ENCODE measurements at places on chromosomes 4 and X. TPM values are rescaled to one million over a fixed set of nuclear protein-coding genes. Genes with fewer than 3 reads are reported as not detected.

GRCh38 chr4:149972407-149972806 is 105.8 kb upstream of the DCLK2 start:
- DNase-seq: no peak

Gene GSPT2
- total RNA-seq: 2.9 TPM

DNA sequence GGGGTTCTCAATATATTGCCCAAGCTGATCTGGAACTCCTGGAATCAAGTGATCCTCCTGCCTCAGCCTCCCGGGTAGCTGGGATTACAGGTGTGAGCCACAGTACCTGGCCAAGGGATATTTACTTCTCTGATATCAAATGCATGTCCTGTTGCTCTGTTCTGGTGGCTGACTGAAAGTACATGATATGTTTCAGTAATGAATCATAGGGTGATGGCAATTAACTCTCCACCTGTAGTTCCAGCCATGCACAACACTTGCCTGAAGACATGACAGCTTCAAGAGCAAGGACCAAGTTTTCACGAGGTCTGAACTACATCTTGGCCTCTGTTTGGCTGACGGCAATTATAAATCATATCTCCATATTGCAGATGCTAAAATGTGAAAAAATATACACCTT is 9.1 kb downstream of the ZCCHC4 start:
- no peak for DNase-seq

Gene TLR2
- total RNA-seq: 19.1 TPM

GRCh38 chr4:149993030-149993429 is 85.2 kb upstream of the DCLK2 start:
- DNase-seq: no peak

- no peak for DNase-seq
Measured at GRCh38 chr4:3442959-3443749, 1.4 kb downstream of the HGFAC start.

Gene ZCCHC12
- not detected for total RNA-seq

DNA sequence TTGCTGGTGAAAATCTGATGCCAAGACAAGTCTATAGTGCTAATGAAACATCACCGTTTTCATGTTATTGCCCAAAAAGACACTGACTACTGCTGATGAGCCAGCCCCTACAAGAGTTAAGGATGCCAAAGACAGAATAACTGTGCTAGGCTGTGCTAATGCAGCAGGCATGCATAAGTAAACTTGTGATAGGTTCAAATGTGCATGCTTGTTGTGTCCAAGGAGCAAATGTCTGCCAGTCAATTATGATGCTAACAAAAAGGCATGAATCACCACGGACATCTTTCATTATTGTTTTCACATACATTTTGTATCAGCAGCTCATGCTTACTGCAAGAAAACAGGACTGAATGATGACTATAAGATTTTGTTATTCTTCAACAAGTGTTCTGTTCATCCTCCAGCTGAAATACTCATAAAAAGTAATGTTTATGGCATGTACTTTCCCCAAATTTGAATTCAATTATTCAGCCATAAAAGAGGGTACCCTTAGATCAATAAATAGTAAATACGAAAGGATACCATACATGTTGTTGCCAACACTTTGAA is 306.9 kb upstream of the ARSJ start:
- no peak for DNase-seq

DNA sequence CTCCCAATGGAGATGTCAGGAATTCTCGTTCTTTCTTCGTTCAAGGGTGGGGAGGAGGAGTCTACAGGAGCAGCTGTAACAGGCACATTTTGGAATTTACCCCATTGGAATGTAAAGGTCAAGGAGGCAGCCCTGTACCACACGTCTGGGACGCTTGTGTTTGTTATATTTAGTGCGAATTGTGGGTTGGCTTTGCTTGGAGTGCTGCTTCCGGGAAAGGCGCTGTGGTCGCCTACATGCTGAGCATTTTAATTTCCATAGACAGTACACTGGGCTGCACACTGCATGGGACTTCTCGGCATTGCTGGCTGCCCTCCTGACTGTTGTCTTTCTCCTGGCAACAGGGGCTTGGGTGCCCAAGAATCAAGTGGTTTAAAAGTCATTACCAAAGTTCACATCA is 12.8 kb downstream of the GYG2 start:
- no peak for DNase-seq

DNA sequence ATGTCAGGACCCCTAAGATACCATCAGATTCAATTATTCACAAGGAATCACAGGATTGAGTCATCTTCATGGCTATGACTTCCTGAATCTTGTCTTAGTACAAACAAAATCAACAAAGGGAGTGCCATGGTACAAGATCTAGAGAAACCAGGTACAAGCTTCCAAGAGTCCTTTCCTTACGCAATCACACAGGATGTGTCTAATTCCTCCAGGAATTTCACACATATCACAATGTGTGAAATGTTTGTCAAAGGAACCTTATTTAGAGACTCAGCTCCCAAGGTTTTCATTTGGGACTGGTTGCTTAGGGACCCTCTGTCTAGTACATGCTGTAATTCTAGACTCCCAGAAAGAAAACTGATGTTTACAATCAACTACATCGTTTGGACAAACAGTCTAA is 83.0 kb downstream of the MAB21L2 start:
- DNase-seq: no peak

DNA sequence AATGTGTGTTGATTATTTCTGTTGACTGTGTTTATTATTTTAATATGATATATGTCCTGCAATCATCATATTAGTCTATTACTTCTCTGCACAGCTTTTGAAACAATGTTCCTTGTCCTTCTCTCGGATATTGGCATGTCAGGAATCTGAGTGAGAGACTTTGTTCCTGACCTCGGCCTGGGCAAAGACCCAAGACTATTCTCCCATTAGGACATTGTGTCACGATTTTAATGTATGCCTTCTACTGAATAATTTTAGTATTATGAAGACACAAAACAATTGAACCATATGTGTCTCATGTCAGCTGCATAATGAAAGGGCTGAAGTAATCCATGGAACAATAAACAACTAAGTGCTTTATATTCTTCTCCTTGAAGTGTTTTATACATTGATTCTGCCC is 580.8 kb upstream of the TENM3 start:
- no peak for DNase-seq

GRCh38 chrX:17779434-17779833 is 42.1 kb downstream of the SCML1 start:
- DNase-seq: no peak

GRCh38 chr4:106315476-106315967 is 487 bp downstream of the TBCK start:
- no peak for DNase-seq

Gene HSD17B13
- total RNA-seq: not detected

Gene UGT2B28
- not detected for total RNA-seq

- DNase-seq: no peak
Measured at GRCh38 chr4:38904090-38904666, 36.6 kb downstream of the FAM114A1 start.

DNA sequence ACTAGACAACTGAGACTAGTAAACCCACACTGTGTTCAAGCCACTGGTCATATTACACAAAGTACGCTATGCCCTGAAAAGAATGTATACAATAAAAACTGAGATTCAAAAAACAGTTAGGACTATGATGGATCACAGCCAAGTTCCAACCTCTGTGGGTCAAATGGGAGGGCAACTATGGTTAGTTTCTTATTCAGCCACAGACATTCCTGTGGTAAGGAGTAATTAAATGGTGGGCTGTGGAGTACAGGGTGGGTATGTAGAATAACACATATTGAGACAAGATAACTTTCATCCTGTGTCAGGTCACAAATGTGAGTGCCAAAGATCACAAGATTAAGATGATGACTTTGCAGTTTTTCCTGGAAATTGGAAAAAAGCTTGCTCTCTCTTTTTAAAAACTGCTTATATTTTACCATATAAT is 167.2 kb downstream of the NPNT start:
- DNase-seq: no peak

GRCh38 chr4:6929812-6930464 is 20.3 kb downstream of the TBC1D14 start:
- no peak for DNase-seq

- DNase-seq: no peak
Measured at GRCh38 chr4:86313656-86314055, 46.2 kb downstream of the MAPK10 start.

Gene FOXP3
- not detected for total RNA-seq

DNA sequence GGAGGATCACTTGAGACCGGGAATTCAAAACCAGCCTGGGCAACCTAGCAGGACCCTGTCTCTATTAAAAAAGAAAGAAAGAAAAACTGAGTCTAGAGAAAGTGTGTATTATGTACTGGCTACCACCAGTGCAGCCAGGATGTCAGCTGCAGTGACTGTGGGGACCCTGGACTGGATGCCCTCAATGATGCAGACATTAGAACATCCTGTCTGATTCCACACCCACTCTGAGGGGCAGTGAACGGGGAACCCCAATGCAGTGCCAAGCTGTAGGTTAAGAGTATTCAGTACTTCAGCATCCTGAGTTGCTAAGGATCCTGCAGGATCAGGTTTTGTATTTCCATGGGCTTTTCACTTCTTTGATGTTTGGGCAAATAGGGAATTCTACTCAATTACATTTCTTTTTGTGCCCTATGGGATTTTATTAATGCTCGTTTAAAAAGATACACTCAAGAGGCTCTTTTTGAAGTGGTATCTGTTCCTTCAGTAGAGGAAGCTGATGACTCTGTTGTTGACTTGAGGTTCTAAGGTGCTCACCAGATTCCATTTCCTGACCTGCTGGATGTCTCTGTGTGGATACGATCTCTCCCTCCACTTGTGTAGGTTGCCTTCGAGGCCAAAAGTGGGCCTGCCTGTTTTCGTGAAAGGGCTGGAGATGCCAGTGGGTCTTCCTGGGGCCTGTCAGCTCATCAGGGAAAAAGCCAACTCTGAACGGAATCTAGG is 85.9 kb upstream of the CLCN4 start:
- no peak for DNase-seq

Gene OTUD5
- 72.3 TPM for total RNA-seq

DNA sequence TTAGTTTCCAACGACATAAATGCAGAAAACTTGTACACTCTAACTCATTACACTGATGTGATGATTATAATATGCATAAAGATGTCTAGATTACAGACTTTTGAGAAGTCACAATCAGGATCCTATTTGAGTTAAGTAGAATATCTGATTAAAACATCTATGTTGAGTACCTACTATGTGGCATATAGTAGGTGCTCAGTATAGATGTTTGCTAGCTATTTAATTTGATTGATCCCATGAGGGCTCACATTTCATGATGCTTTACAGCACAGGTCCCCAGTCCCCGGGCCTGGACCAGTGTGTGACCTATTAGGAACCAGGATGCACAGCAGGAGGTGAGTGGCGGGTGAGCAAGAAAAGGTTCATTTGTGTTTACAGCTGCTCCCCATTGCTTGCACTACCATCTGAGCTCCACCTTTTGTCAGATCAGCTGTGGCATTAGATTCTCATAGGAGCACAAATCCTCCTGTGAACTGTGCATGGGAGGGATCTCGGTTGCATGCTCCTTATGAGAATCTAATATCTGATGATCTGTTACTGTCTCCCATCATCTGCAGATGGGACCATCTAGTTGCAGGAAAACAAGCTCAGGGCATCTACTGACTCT is 33.0 kb upstream of the CXCL8 start:
- no peak for DNase-seq

DNA sequence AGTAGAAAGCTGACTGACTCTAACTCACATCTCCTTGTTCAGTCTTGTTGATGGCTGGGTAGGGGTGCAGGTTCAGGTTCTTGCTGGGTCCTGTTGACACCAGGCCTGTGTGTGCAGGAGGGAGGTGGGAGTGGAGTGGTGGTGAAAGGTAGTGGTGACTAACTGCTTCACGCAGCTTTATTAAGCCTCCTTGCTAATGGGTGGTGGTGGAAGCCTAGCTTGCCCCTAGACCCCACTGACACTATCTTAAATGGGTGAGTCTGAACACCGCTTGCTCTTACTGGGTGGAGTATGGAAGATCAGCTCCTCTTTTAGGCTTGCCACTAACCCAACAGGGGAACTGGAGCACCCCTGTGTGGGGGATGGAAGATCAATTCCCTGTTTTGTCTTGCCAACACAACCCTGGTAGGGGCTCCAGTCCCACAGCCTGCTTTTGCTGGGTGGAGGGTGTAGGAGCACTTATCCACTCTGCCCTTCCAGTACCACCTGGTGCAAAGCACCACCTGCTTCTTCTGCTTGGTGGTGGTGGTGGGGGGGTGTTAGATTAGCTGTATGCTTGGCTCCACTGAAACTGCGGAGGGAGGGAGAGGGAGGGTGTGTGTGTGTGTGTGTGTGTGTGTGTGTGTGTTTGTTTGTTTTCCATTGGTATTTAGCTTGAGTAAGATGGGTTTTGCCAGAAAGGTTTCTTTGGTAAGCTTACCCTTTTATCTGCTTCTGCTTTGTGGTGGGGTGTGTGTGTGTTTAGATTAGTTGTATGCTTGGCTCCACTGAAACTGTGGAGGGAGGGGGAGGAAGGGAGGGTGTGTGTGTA is 25.6 kb downstream of the KDM6A start:
- no peak for DNase-seq

DNA sequence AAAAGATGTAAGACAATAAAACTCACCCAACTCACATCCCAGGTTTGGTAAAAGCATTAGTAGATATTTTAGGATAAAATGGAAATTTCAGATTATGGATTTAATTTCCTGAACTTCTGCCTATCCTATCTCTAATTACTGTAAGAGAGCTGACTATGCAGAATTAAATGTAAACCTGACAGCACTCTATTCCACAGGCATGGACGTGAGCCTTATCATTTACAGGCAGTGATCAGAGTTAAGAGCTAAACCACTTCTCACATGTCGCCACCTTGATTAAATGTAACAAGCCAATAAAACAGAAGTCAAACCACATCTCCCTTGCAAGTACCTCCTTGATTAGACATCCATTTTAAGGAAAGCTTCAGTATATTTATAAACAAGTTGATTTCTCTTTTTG is 97.5 kb upstream of the CBR4 start:
- DNase-seq: no peak

Gene SH2D1A
- total RNA-seq: not detected

Gene HTT
- total RNA-seq: 23.7 TPM

- no peak for DNase-seq
Measured at GRCh38 chrX:6279277-6279909, 50.7 kb upstream of the NLGN4X start.

GRCh38 chrX:96655947-96656623 is 28.6 kb upstream of the DIAPH2 start:
- no peak for DNase-seq

- DNase-seq: no peak
Measured at GRCh38 chrX:18039023-18039422, 177.9 kb upstream of the RAI2 start.

DNA sequence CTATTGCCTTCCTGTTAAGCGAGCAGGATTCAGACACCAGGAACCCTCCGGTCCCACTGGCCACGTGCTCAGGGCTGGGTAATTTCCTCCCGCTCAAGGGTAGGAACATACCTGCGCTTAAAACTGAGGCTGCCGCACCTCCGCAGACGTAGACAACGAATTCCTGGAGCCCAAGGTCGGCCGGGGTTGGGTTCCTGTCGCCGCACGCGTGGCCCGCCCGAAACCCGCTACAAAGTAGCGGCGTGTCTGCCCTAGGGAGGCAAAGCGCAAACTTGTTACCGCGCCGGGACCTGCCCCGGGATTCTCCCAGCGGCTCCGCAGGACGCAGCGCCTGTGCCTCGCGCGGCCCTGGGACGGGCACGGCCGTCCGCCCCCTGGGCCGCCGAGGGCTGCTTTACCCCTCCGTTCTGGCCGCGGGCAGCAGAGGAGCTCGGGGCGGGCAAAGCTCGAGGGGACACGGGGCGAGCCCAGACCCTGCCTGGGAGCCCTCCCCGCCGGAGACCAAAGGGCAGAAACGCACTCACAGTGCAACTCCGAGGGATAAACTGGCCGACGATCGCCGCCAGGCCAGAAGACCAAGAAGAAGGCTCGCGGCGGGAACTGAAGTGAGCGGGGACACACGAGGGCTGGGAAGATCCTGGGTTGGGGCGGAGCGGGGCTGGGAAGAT is at the start of gene ERVMER34-1:
Gene ERVMER34-1, minus strand, starts transcription at position 607 of the 668 bp plus-strand sequence. CDS start 5,905 bp downstream, outside the sequence.
- DNase-seq: no peak

GRCh38 chrX:65750674-65751469 is 83.4 kb downstream of the MSN start:
- no peak for DNase-seq
